WERI-Rb-1 (cell line): ENCODE measurements at places on chromosomes 12 and 14.

DNA sequence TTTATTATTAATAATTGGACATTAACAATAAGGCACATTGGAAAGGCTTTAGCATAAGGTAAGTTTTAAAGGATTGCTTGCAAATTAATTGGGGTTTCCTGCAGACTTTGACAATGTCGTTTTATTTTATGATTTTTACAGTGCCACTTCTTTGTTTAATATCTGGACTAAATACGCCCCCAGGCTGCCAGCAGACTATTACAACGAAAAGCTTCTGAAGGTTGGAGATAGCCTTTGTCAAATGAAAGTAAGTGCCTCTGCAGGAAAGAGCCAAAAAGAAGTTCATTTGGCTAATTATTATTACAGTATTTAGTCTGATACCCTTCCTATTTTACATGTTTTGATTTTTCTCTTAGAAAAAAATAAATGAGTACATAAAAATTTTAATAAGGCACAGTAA, 11.3 kb downstream of the CFAP54 start:
- DNase-seq = no peak

- DNase-seq = no peak
Observed at GRCh38 chr12:48782457-48783395, 6.2 kb downstream of the ADCY6 start.

- peak; percentile 95 for DNase-seq
Observed at GRCh38 chr12:3003357-3003992, 44.3 kb downstream of the TEAD4 start.

DNA sequence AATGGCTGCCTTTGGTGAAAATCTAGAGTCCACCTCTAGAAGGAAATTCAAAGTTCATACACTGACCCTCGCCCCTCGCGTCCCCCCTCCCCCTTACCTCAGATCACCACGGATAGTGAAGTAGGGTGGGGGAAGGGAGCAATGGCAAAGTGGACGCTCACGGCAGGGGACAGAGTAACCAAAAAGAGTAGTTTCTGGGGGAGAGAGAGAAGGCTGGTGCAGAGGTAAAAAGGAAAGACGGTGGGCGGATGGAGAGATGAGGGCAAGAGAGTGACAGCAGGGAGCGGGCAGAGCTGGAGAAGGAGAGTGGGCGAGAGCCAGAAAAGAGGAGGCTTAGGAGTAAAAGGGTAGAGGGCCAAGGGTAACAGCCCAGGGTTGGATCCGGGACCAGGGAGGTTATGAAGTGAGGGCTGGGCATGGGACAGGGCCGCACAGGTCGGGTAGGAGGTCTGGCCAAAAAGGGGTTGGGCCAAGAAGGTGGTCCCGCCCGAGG, 423 bp downstream of the ALDH6A1 start:
- DNase-seq = no peak

GRCh38 chr14:68820536-68820935, 27.7 kb upstream of the ZFP36L1 start:
- no peak for DNase-seq

GRCh38 chr12:116199160-116199706, 78.3 kb downstream of the MED13L start:
- no peak for DNase-seq

DNA sequence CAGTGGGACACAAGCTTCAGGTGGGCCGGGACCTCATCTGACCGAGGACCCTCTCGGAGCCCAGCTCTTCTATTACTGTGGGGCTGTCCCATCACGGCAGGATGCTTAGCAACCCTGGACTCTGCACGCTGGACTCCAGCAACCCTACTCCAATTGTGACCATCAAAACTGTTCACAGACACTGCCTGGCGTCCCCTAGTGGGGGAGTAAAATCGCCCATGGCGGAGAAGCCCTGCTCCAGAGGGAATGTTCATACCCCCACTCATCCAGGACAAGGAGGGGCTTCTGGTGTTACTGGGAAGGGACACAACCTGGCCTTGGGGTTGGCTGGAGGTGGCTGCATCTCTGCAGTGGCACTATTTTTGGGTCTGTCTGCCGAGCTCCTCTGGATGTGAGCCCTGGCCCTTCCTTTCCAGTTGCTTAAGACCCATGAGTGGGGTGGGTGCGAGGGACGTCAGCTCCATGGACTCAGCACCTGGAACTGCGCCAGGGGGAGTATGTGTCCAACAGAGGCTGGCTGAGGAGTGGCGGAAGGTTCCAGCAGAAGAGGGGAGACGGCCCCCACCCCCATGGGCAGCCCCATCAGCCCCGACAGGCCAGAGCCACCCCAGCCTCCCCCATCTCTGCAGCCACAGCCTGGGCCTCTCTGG, 103.8 kb downstream of the RFLNA start:
- DNase-seq = no peak

GRCh38 chr14:74691456-74691855, 21.4 kb downstream of the AREL1 start:
- no peak for DNase-seq

GRCh38 chr12:58616618-58617017, 303.7 kb downstream of the LRIG3 start:
- no peak for DNase-seq

DNA sequence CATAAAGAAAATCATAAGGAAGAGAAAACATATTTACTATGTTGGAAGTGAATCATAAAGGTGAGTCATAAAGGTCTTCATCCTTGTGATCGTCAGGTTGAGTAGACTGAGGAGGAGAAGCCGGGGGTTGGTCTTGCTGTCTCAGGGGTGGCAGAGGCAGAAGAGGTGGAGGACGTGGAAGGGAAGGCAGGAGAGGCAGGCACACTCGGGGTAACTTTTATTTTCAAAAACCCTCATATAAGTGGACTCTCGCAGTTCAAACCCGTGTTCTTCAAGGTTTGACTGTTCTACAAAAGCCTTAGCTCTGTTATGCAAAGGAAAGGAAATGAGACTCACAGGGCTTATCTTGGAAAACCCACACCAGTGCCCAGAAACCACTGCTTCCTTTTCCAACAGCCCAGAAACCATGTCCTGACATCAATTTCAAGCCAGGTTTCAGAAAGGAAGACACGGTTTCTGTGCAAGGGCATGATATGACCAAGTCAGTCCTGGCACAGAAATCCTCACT, 14.0 kb downstream of the SMCO2 start:
- DNase-seq = no peak

DNA sequence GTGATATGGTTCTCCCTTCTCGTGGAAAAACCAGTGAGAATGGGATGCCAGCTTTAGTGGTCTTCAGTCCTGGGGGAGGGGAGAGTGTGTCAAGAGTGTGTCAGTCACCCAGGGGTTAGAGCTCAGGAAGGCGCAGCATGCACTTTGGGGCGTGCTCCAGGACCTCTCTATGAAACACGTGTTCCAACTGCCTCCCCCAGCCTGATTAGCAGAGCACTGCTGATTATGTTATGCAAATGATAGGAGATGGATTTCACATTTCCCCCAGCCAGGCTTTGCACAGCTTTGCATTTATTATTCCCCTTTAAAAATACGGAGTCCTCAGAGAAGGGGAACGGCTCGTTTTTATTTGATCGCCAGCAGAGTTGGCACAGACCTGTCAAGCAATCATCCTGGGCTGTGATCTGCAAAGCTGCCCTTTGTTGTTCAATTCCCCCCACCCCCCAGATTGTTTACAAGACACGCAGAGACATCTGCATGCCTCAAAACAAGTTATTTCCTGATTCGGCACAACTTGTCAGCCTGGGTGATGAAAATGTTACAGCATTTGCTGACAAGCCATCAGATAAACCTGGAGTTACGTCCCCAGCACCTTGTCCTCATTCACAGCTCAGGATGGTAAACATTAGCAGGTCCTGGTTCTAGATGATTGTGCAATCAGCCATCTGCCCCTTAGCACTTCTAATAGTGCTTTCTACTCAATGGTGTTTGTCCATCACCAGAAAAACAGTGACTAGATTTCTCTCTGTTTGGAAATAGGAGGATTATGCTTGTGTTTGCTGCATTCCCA, 196.5 kb downstream of the NOVA1 start:
- DNase-seq = no peak

- DNase-seq = no peak
Observed at GRCh38 chr14:103111232-103111868, 11.9 kb upstream of the TNFAIP2 start.

- peak; percentile 35 for DNase-seq
Observed at GRCh38 chr14:32211068-32211404, 8.0 kb upstream of the RNU6-8 start.

- no peak for DNase-seq
Observed at GRCh38 chr12:47561746-47562145, 144.1 kb downstream of the RPAP3 start.

DNA sequence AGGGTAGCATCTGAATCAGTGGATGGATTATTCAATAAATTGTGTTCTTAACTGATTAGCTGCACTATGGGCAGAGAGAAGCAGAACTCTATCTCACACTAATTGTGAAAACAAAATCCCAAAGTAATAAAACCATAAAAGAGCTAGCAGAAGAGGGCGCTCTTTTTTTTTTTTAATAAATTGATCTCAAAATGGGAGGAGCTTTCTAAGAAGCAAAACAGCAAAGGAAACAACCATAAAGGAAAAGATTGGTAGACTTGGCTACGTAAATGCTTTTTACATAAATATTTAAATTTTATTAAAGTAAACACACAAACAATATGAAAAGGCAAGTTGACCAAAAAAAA, 1.5 kb upstream of the TM7SF3 start:
- DNase-seq = no peak

DNA sequence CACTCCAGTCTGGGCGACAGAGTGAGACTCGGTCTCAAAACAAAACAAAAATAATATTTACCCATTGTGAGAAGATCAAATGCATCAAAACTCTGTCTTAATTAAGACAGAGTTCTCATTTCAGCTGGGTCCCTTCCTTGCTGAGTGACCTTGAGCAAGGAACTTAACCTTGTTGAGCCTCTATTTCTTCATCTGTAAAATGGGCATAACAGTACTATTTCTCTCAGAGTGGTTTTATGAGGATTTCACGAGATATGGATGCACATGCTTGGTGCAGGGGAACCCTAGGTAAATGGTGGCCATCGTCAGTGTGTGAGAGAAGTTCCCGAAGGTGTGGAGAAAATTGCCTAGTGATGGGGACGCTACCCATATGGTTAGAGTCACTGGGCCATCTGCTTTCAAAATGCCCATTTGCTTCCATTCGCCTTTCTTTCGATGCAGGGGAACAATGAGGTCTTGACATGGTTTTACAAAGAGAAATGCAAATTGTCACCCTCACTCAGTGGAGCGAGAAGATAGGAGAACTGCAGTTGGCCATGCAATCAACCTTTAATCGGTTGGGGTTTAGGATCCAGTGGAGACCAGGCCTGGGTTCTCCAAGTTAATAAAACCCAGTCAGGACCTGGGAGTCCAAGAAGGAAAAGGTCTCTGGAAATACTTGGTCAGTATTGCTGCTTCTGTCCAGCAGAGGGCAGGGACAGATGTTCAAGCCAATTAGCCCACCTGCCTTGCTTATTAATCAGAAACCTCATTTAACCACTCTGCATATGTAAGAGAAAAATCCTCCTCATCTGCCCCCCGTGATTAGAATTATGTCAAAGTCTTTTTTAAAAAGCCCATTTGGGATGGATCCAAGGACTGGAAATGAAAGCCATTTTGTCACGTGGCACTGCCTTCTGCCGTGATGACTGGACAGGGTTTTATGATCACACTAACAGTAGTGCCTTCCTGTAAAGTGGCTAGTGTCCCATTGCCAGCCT, 37.2 kb downstream of the CFAP251 start:
- no peak for DNase-seq

DNA sequence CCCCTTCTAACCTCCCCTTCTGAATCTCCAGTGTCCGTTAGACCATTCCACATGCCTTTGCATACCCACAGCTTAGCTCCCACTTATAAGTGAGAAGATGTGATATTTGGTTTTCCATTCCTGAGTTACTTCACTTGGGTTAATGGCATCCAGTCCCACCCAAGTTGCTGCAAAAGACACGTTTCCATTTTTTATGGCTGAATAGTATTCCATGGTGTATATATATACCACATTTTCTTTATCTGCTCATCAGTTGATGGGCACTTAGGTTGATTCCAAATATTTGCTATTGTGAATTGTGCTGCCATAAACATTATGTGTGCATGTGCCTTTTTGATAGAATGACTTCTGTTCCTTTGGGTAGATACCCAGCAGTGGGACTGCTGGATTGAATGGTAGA, 67.8 kb downstream of the MVK start:
- DNase-seq = no peak

DNA sequence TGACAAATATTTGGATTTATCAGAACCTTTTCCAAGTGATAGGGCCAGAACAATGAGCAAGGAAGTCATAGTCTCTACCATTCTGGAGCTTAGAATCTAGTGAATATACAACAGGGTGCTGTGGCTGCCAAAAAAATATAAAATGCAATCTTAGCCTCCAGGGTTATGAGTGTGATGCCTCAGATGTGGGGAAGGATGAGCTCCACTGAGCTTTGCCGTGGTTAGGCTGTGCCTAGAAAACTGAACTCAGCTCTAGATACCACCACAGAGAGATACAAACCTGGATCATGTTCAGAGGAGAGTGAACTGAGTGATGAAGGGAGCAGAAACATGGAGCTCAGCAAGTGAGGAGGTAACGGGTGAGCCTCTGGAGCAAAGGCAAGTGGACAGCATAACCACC, 138.1 kb upstream of the HIF1A start:
- DNase-seq = no peak

GRCh38 chr14:53954551-53955228, 1.9 kb downstream of the BMP4 start:
- DNase-seq = no peak

- DNase-seq = no peak
Observed at GRCh38 chr12:60096727-60097126, 500.9 kb downstream of the SLC16A7 start.

GRCh38 chr14:58966997-58967396, 221.5 kb upstream of the DAAM1 start:
- no peak for DNase-seq

DNA sequence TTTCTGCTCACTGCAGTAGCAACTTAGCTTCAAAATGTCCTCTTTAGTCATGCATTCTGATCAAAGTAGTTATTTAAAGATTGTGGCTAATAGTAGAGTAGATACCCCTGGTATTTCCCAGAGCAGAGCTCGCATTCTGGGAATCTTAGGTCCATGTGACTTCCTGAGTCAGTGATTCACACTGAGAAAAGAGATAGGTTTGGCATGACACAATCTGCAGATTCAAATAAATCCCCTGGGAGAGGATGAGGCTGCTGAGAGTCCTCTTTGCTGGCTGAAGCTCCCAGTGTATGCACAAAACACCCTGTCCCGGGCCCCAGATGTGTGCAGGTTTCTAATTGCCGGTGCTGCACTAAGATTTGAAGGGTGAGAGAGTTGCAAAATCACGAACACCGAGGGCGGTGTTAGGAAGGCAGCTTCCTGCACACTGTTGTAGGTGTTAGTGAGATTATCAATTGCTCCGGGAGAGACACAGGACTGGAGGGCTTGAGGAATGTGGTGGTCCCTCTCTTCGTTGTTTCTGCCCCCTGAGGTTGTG, 233.2 kb downstream of the NRXN3 start:
- no peak for DNase-seq
